SIG-M5 (cell line): ENCODE measurements at places on chromosomes 1 and 21.

- no peak for DNase-seq
These were observed 39.1 kb upstream of the NFIA start for GRCh38 chr1:61043010-61043820.

DNA sequence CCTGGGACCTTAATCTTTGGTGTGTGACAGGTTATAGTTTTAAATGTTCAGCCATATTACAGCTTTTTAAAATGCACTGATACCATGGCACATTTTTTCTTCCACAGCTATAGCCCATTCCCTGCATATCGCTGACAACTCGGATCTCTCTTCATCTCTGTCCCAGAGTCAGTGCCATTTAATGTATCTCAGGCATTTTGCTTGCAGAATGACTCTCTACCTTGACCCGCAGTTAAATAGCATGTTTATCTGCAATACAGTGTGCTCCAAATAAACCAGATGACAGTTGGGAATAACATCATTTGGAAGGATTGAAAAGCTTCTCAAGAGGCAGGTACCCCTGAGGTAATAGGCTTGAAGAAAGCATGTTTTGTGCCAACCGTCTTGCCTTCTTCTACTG, 99.8 kb upstream of the USH2A start:
- DNase-seq = no peak

DNA sequence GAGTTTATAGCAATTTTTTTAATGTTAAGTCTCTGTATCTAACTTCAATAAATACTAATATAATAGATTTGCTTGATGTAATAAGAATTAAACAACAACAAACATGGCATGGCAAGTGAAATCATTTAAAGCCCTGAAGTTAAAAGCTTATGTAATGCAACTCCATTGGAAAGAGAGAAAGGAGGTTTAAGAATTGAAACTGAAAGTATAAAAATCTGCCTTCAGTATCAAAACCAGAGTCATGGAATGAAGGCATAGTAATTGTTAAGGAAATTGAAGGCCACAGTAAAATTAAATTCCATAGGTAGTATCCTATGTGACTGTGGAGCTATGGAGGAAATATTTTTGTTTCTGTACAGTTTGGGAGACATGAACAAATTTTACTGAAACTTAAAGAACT, 55.1 kb downstream of the PRDX6 start:
- no peak for DNase-seq

- DNase-seq = no peak
These were observed 5.4 kb upstream of the TNFRSF25 start for GRCh38 chr1:6471086-6471969.

- DNase-seq = no peak
These were observed 4.1 kb downstream of the L1TD1 start for GRCh38 chr1:62198781-62199125.

GRCh38 chr1:26583646-26584485, 54.3 kb downstream of the RPS6KA1 start:
- no peak for DNase-seq

DNA sequence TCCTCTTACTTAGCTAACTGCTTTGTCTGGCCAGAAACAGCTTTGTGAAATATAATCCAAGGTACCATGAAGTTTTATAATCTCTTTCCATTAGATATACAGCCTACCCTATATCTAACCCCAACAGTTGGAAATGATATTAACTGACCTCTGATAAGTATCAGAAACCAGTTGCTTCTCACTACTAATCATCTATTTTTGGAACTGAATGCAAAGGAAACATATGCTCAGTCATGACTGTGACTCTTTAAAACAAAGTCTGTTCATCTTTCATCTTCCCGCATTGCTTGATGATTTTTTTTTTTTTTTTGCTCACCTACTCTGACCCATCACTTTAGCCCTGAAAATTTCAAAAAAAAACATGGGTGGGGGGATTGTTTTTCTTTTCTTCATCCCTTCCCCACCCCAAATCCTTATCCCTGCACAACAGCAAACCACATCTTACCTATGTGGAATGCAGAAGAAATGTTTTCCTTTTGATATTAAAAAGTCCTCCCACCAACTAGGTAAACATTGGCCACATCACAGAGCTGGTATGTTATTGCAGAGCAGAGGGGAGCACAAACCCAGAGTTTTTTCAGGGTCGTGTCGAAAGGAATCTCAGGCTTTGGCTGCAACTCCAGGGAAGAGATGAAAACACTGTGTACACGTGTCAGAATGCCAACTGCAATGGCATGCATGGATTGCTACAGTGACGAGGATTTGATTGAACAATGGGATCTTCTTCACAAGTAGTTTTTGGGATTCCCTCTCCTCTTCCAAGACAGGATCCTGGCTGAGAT, 137.3 kb downstream of the SLC30A10 start:
- DNase-seq = no peak

DNA sequence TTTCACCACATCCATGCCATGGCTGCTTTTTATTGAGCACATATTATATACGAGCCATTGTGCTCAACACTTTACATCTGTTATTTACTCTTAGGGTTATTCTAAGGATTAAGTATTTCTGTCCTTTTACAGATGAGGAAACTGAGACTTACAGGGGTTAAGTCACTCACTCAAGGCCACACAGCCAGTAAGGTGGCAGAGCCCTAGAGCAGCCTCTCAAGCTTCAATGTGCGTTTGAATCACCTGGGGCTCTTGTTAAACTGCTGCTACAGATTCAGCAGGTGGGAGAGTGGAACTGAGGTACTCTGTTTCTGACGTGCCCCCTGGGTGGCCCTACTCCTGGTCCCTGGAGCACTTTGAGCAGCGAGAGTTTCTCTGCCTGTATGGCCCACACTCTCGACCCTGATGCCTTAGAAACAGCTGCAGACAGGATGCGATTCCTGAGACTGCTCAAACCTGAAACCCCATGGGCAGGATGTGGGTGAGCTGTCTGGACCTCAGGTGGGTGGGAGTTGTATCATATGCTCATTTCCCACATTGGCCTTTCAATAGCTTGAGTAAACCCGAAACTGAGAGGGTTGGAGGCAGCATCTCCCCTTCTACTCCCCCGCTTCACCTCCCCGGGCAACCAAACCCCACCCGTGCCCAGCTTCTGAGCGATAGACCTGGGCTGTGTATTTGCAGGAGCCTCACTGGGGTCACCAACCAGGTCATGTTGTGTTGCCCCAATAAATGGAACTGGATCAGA, 59.3 kb downstream of the MAN1C1 start:
- DNase-seq = no peak

DNA sequence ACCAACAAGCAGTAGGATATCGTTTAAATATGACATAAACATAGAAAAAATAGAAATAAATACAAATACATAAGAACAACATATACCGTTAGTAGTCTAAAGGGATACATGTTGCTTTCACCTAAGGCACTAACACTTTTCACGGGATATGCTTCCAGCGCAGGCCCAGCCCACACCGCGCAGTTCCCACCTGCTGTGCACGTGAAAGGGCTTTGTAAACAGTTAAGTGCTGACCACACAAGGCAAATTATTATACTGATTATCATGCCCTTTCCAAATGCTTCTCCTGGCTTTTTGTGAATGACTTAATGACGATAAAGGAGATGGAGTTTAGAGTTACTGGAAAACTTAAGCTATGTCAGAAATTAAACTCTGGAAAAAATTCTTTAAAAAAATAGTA, 11.3 kb upstream of the IL22RA1 start:
- DNase-seq = no peak

DNA sequence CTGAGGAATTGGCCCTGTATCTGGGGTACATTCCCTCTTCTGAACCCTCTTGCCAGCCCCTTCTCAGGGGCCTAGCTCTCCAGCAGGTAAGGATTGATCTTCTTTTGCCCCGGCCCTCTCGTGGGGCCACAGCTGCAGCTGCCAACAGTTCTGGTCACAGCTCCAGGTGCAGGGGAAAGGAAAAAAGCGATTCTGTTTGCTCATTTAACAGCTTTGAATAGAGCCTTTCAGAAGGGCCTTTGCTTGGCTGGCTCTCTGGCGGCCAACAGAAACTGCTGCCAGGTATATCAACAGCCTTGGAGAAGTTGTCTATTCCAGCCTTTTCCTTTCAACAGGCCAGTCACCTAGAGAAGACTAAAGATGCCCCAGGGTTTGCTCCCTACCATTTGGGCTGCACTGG, 16.1 kb upstream of the FMOD start:
- no peak for DNase-seq

- DNase-seq = no peak
These were observed 56.8 kb upstream of the SLC30A10 start for GRCh38 chr1:219985169-219985568.

DNA sequence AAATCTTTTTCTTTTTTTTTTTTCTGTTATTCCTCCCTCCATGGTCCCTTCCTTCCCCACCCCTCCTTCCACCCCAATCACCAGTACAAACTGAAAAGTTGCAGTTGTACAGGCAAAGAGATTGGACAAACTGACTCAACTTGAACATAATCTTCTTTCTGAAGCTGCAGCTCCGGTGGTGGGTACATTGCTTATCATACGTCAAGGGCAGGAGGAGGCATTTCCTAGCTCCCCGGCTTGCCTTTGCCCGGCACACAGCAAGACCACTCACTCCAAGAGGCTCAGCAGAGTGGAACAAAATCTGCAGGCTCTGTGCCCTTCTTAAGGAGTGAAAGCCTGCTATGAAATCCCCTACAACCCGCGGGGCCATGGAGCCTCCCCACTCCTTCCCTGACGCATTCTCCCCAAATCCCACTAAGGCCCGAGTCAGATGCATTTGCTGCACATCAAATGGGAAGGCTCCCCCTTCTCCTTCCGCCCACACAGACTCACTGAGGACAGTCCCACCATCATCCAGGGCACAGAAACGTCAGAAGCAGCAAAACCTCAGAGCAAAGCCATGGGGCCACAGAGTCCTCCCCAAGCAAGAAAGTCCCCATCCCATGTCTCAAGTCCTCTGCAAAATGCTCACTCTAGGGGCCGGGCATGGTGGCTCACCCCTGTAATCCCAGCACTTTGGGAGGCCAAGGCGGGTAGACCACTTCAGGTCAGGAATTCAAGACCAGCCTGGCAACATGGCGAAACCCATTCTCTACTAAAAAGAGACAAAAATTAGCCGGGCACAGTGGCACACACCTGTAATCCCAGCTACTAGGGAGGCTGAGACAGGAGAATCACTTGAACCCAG, 45.9 kb downstream of the SYF2 start:
- DNase-seq = no peak

DNA sequence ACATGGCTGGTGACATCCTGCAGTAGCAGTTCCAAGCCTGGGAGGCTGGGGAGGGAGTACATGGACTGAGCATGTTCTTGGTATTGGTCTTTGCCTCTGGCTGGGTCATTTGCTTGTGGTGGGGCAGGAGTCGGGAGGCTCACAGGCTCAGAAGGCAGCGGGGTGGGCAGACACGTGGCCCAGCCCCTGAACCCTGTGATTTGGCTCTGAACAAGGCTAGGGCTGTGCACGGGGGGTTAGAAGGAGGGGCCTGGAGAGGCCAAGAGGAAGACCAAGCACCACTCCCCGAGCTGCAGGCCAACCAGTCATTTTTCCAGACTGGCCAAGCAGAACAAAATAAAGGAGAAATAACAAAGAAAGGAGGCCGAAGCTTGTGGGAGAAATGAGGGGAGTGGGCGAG, 9.7 kb upstream of the PRELP start:
- DNase-seq = no peak

DNA sequence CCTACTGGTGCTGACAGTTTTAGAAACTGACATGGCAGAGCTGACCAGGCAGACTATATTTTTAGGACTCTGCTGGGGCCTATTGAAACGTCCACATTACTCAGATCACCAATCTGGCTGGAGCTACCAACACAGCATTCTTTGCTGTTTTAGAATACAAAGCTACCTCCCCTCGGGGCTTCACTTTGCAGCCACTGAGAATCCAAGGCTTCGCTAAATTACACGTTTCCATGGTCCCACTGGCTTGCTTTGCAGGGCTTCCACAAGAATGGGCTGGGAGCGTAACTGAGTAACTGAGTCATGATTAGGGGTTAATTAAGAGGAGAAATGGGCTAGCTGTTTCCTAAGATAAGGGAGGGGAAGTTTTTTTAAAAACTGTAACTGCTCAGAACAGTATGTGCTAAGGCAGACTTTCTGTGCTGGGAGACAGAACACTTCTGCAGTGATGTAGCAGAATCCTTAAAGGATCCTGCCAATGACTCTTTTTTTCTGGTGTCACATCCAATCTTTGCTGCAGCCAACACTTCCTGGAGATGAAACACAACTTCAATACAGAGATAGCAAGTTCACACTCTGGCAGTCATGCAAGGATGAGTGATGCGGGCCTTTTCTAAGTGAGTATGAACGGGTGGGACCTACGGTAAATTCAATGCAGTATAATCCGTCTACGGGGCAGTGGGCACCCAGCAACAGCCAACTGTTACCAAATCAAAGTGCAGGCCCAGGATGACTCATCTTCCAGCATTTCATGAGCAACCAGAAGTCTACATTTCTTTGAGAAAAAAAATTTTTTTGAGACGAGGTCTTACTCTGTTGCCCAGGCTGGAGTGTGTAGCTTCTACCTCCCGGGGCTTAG, 21.5 kb downstream of the NDUFS5 start:
- no peak for DNase-seq

GRCh38 chr1:152003846-152004442, 10.3 kb upstream of the S100A10 start:
- DNase-seq = no peak

GRCh38 chr1:55320891-55321290, 105.7 kb upstream of the USP24 start:
- no peak for DNase-seq

DNA sequence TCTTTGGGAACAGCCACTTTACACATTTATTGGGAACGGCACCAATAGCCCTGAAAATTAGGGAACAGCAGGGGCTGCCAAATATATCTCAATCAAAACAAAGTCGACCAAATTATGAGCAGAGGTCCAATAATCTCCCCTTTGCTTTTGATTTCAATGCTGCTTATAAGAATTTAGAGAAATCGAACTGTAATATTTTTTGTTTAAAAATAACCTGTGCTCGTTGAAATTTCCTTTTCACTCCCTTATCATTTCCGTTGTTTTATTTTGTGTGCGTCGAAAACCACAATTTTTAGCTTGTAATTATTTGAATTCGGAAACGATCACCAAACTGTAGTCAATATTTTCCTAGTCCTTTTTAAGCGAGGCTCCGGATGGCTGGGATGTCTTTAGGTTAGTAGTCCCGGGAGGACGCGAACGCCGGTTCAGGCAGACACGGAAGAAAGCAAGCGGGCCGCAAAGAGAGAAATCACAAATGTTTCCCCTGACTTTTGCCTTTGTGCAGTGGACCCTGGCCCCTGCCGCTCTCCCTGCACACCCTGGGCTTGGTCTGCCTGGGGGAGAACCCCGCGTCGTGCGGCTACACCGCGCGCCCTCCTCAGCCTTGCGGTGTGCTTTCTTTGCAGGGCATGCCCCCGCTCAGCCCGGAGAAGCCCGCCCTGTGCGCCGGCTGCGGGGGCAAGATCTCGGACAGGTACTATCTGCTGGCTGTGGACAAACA, 2.3 kb downstream of the LHX9 start:
- DNase-seq = no peak

- DNase-seq = no peak
These were observed 48.5 kb upstream of the SAMD13 start for GRCh38 chr1:84253036-84253435.

GRCh38 chr1:19670787-19671186, 6.1 kb downstream of the HTR6 start:
- DNase-seq = no peak
